ENCODE measurements at places on chromosomes 6 and 20. TPM values are rescaled to one million over a fixed set of nuclear protein-coding genes. Genes with fewer than 3 reads are reported as not detected.

The SAMD3 gene
- not detected for total RNA-seq

The LY86 gene
- not detected for total RNA-seq

The TMEM217 gene
- 0.68 TPM for total RNA-seq

The ARFRP1 gene
- total RNA-seq, result 28.7 TPM

The DNPH1 gene
- total RNA-seq, result 45.8 TPM

The HLA-DRB5 gene
- not detected for total RNA-seq

The ME1 gene
- 97.7 TPM for total RNA-seq

The IL17F gene
- not detected for total RNA-seq

The GRM4 gene
- total RNA-seq, result 1.1 TPM

The HLA-DPA1 gene
- 0.14 TPM for total RNA-seq

The SMIM8 gene
- 7.8 TPM for total RNA-seq

The C2 gene
- total RNA-seq, result 0.71 TPM

The HTR1B gene
- total RNA-seq, result 0.68 TPM

The BPIFB3 gene
- total RNA-seq, result not detected

The SASH1 gene
- 7.2 TPM for total RNA-seq

The FAM217A gene
- total RNA-seq, result not detected

The SRSF3 gene
- total RNA-seq, result 284 TPM

The PSORS1C1 gene
- total RNA-seq, result 6.0 TPM

The STMND1 gene
- not detected for total RNA-seq

The KIF6 gene
- under 0.01 TPM for total RNA-seq

The SNAP25 gene
- not detected for total RNA-seq

The PTCHD4 gene
- total RNA-seq, result 3.6 TPM

The ADGRB3 gene
- not detected for total RNA-seq

The PTGIS gene
- not detected for total RNA-seq

The RCAN2 gene
- total RNA-seq, result under 0.01 TPM

Measured in nasal cavity respiratory epithelium epithelial cell of viscerocranial mucosa (primary cell).